ENCODE measurements at places on chromosomes 13 and 19.
A peak's percentile ranks its signal among the peaks of the same experiment; 100 is the strongest.

- no peak for DNase-seq
Observed at GRCh38 chr13:69761581-69761980, 346.0 kb upstream of the ATXN8OS start.

DNA sequence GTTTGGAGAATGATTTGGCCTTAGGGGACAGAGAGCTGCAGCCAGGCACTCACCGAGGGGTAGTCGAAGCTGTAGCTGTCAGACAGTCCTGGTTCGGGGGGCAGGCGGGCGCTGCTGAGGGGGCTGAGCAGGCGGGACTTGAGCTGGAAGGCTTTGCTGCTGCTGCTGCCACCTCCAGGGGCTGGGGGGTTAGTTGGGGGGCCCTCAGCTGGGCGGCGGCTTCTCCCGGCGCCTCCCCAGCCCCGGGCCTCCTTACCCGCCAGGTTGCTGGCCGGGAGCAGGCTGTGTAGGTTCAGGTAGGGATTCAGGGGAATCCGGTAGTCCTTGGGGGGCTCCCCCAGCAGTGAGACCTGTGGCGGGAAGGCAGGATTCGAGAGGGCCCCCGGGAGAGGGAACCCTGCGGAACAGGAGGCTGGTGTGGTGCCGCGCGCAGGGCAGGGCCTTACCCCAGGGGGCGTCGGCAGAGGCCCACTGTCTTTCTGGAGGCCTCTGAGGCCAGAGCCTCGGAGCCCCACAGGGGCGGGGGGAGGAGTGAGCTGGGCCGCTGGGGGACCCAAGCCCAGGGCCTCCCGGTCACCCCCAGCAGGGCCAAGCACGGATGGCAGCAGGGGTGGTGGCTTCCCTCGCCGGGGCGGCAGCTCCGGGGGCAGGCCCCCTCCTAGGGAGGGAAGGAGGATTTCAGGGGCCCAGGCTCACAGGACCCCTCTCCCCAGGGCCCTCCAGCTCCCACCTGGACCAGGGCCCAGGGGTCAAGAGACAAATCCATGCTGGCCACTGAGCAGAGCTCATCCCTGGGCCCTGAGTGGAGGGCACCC is 5.0 kb upstream of the FDX2 start:
- DNase-seq: no peak

DNA sequence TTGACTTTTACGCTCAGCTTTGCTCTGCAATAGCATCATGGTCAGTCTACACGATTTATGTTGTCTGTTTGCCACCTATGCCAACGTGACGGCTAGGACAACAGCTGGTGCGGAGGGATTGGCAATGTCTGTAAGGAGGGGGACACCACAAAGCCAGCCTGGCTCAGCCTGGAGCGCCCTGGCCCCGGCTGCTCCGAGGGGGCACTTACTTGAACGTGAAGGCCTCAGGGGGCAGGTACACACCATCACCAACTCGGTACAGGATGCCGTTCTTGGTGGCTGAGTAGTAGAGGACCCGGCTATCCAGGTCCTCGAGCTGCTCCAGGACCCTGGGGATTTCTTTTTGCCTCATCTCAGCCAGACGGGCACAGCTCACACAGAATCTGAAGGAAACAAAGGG is 26.4 kb upstream of the EIF3G start:
- DNase-seq: no peak

GRCh38 chr13:21884965-21885567 is 214.2 kb downstream of the FGF9 start:
- no peak for DNase-seq

DNA sequence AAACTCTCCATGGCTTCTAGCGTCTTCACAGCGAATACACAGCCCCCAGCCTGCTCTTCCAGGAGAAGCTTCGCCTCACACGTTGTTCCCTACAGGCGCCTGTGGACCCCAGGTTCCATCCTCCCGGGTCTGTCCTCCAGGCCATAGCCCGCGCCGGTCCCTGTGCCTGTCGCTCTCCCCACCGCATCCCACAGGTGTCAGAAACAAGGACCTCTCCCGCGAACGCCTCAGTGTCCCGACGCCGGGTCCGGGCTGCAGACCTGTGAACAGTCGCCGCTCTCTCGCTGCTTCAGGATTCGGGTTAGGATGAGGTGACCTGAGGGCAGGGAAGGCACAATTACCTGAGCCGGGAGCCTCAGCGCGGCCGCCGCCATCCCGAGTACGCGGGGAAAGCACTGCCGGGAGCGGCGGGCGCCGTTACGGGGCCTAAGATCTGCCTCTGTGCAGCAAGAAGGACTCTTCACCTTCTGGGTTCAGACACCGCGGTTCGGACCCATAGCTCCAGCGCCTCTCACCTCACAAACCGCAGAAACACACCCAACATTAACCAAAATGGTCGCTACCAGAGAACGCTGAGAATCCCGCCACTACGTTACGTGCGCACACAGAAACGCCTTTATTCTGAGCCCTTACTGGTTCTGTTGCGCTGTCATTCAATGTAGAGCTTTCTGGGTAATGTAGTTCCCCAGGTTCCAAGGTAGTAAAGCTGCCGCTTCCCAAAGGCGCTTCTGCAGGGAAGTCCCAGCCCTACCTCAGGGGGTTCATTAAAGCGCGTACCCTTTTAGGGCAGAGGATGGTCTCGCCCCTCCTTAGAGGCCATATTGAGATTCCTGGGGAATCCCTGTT is at the start of gene ZNF418:
Gene ZNF418, minus strand, starts transcription at position 583 of the 846 bp plus-strand sequence. CDS start 1,580 bp downstream, outside the sequence.
- peak; percentile 53 for DNase-seq

DNA sequence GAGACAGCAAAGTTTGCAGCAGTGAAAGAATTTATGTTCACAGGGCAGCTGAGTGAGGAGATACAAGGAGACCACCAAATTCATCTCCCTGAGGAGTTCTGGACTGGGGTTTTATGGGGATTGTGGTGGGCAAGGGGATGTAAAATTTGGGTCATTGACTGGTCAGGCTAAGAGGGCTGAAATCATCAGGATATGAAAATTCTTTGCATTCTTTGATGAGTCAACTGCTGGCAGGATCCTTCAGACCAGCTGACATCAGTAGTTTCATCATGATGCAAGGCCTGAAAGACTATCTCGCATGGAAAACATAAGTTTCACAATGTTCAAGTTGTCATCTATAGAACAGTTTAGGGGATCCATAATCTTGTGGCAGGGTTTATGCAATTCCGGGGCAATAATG is 869.5 kb upstream of the PCDH9 start:
- no peak for DNase-seq

GRCh38 chr19:4224470-4224869 is 4.9 kb upstream of the EBI3 start:
- no peak for DNase-seq

DNA sequence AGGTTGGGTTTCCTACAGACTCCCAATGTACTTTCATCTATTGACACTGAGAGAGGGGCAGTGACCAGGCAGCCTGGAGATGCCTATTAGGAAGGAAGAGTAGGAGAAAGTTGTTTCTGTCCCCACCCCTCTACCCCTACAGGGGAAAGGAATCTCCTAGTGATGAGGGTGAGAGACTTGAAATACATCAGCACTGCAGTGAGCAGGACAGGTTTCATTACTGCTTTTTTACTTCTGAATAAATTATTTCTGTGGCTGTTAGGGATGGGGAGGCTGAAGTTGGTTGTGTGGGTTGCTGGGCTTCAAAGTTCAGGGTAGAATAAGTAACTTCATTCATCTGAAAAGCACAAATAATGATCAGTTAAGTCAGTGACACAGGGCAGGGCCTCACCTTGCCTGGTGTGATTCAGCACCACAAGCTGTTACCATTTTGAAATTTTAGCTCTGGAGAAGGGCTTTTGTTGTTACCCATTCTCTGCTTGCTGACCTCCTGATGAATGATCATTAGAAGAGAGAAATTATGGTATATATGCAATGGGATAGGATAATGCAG is 19.3 kb downstream of the CEACAM1 start:
- no peak for DNase-seq

- no peak for DNase-seq
Observed at GRCh38 chr19:47421244-47421786, 2.0 kb upstream of the MEIS3 start.

DNA sequence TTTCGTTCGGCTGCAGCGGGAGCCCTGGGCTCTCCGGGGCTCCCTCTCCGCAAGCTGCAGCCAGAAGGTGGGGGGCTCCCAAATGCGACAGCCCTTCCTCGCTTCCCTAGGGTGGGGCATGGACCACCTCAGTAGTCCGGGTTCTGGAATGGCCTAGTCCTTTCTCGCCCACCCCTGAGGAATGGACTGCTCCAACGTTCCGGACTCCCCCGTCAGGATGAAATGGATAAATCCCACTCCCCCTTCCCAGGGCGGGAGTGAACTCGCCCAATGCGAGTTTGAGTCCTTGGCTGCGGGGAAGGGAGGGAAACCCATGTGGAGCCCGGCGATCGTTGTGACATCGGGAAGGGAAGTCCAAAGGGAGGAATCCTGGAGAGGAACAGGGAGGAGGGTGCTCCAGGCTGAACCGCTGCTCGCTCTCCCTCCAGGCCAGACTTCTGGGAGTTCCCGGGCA is 5.5 kb downstream of the HRC start:
- DNase-seq: peak; percentile 85

GRCh38 chr13:97268772-97269171 is 46.6 kb downstream of the MBNL2 start:
- no peak for DNase-seq

DNA sequence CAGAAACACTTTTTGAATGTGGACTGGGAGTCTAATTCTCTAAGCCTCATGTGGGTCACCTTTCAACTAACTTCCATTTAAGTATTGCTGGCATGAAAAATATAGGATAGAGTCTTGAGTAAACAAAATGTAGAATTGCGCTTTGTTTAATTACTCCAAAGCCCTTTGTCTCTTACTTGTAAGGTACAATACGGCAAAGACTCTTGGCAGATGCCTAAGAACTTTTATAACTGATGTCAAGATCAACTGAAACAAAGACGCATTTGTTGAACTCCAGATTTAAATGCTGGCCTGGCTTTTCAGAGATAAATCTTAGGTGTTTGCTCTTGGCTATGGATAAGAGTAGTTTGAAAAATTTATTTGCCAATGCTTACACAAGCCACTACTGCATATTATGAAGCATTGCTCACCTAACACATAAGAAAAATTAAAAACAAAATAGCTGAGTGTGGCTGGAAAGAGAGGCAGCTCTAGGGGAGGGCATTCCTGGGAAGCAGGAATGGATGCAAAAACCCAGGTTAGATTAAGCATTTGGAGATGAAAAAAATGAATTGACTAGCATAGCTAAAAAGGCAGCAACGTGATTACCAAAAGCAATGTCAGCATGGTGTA is 107.3 kb upstream of the STARD13 start:
- DNase-seq: no peak

DNA sequence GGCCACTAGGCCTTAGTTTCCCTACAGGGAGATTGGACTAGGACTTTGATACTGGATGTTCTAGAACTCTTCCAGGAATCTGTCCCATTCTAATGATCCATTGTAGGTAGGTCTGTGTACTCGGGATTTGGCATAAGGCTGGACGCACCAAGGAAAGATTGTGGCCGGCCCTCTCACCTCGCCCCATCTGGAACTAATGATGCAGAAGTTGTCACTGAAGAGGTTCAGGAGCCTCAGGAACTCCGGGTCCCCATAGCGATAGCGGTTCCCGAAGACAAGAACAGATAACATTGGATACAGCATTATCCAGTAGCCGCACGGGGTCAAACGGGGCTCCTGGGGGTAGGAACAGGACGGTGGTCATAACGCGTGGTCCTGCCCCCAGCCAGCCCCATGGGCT is 11.2 kb downstream of the EGLN2 start:
- DNase-seq: no peak

- DNase-seq: no peak
Observed at GRCh38 chr13:24984134-24984533, 111.8 kb upstream of the PABPC3 start.

DNA sequence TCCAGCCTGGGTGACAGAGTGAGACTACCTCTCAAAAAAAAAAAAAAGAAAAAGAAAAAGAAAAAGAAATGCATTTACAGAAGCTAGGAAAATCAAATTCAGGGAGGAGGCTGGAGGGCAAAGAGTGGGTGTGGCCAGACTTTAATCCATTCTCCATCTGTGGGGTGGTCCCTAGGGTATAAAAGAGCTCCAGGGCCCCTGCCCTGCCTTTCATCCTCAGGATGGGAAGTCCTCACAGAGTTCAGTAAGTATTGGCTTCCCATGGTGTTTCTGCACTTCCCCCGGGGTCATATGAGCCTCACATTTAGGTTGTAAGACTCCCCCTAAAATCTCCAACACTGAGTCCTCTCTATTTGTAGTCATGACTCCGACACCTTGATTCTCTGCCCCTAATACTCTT is 33.0 kb downstream of the DPRX start:
- DNase-seq: no peak

DNA sequence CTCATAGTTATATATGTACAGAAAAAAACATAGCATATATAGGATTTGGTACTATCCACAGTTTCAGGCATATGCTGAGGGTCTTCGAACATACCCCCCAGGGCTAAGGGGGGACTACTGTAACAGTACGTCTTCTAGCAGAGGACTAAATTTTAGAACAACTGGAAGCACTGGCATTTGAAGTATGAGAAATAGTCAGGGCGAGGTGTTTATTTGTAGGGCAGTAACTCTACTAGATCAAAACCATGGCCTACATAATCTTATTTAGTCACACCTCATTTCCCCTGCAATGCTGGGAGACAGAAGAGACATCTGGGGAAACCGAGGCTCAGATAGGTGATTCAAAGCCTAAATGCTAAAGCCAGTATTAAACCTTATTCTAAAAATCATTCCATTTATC is 245.6 kb downstream of the DCT start:
- DNase-seq: no peak

GRCh38 chr19:49497047-49497788 is 984 bp downstream of the RPS11 start:
- no peak for DNase-seq

DNA sequence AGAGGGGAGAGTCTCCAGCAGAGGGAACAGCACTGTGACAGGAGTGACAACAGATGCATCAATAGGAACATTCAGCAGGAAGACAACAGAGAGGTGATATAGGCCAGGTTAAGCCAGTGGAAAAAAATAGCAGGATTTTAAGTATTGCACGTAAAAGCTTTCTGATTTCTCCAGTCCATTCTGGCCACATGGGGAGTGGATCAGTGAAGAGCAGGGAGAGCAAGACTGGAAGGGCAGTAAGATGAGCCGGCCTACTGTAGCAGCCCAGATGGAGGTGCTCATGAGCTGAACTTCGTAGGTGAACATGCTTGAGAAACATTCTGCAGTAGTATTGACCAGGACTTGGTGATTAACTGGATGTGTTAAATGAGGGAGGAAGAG is 1.7 kb downstream of the UTP14C start:
- DNase-seq: no peak

DNA sequence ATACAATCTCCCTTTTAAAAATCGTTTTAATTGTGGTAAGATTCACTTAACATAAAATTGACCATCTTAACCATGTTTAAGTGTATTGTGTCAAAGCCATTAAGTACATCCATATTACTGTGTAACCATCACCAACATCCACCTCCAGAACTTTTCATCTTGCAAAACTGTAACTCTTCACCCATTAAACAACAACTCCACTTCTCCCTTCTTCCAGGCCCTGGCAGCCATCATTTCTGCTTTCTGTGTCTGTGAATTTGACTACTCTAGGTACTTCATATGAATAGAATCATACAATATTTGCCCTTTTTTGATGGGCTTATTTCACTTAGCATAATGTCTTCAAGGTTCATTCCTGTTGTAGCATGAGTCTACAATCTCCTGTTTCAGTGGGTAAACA is 36.5 kb upstream of the VWA8 start:
- no peak for DNase-seq

- peak; percentile 12 for DNase-seq
Observed at GRCh38 chr13:110680852-110681251, 25.1 kb downstream of the CARS2 start.

All from neural crest cell (in vitro differentiated cells).